ENCODE measurements at places on chromosomes 2 and 18.

- DNase-seq, result no peak
These were observed 12.8 kb downstream of the EIF2AK2 start for GRCh38 chr2:37143974-37144373.

- DNase-seq, result no peak
These were observed 13.1 kb upstream of the NAB1 start for GRCh38 chr2:190635781-190636180.

GRCh38 chr2:219645631-219646527, 18.4 kb downstream of the SLC4A3 start:
- peak; percentile 45 for DNase-seq

- no peak for DNase-seq
These were observed 120.5 kb downstream of the MYO5B start for GRCh38 chr18:50074404-50074803.

- no peak for DNase-seq
These were observed 205.5 kb downstream of the RNF152 start for GRCh38 chr18:61687317-61687716.

GRCh38 chr2:128279786-128280157, 38.9 kb downstream of the HS6ST1 start:
- no peak for DNase-seq

DNA sequence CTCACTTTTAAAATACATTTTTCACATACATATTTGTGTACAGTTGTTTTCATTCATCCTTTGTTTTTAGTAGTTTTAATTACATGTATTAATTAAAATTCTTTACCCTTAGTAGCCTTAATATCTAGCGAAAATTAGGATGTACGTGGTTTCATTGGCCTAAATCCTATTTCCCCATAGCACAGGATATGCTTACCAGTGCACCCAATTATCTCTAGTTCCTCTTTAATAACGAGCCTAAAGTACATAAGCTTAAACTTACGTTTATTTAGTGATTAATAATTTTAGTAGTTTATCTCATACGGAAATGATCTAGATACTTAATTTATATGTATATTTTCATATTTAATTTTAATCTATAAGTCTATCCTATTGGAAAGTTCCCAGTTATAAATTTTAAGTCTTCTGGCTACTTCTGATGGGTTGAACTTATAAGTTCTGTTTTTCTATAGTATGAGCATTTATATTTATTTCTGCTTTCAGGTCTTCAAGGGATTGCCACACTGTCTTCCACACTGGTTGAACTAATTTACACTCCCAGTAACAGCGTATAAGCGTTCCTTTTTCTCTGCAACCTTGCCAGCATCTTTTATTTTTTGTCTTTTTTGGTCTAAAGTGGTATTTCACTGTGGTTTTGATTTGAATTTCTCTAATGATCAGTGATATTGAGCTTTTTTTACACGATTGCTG, 21.4 kb upstream of the RUFY4 start:
- DNase-seq, result no peak

DNA sequence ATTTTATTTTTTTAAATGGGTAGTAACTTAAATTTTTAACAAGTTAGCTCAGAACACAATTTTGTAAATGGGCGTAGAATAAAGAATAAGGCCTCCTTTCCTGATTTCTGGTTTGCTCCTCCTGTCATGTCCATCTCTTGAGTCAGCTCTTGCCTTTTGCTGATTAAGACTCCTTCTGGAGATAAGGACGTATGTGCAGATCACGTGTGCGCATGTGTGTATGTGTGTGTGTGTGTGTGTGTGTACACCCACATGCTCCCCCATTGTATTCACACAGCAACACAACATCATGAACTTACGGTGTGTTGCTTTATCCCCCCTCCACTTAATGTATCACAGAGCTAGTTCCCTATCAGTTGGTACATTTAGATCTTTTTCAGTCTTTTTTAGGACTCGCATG, 182.9 kb downstream of the PRKCE start:
- DNase-seq, result no peak

DNA sequence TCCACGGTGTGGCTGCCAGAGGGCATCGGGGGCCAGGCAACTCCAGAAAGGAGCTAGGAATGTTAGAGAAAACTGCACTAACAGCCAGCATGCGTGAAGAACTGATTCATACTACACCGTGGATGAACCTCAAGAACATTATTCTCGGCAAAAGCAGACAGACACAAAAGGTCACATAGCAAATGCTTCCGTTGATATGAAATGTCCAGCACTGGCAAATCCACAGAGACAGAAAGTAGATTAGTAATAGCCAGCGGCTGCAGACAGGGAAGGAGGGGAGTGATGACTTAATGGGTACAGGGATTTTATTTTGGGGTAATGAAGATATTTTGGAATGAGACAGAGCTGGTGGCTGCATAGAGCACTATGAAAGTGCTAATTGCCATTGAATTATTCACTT, 37.4 kb downstream of the SCTR start:
- DNase-seq, result no peak

DNA sequence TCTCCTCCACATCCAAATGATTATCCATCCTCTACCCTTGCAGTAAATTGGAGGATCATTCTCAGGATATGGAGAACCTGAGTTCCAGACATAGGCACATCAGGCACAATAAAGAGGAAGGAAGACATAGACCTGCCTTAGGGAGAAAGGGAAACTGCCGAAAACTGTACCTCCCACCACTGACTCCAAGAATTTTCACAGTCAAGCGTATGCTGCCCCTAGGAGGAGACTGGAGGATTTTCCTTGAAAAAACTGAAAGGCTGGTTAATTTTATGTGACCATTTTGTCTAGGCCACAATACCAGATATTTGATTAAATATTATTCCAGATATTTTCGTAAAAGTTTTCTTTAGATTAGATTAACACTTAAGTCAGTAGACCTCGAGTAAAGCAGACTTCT, 638.5 kb upstream of the PKDCC start:
- DNase-seq, result no peak

GRCh38 chr18:59219672-59220163, at the start of gene GRP:
Gene GRP, plus strand, starts transcription at chr18:59220158. Its CDS starts 108 bp downstream, at chr18:59220266.
- no peak for DNase-seq

GRCh38 chr2:162091325-162092007, 17.5 kb upstream of the DPP4 start:
- no peak for DNase-seq

DNA sequence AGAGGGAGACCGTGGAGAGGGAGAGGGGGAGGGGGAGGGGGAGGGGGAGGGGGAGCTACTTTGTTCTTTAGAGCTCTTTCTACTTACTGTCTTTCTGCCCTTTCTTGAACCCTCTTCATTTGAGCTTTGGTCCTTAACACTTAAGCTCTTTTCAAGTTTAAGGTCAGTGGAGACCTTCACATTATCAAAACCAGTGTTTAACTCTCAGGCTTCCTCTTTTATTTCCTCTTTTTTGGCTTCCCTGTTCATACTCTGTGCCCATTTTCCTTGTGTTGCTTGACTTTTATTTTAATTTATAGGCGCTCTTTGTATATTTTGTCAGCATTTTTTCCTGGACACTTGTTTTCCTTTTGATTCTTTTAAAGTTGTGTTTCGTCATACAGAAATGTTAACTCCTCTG, 37.1 kb downstream of the ACSL3 start:
- DNase-seq, result no peak
